ENCODE measurements at places on chromosomes 6 and 20.

DNA sequence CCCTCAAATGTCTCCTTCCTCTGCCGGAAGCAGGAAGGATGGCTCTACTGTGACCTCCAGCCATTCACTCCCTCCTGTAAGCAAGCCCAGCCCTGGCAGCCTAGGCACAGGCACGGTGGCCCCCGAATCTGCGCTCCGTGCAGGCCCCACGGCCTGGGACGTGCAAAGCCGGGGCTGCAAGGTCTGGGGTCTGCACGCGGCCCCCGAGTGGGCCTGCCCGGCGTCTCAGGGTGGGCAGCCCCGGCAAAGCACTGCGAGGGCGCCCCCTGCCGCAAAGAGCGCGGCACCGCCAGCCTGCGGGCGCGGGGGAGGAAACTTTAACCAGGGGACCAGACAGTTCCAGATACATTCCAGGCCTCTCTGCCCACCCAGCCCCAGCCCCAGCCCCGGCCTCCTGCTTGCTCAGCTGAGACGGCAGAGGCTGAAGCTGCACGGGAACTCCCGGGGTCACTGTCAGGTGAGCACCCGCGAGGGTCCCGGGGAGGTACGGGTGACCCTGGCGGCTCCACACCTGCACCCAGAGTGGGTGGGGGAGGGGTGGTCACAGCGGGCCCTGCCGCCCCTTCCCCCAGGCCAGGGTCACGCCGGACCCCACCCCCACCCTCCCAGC lies 98.8 kb downstream of the ASXL1 start:
- peak; percentile 59 for DNase-seq

GRCh38 chr20:37254114-37254878 lies 7.3 kb downstream of the GHRH start:
- no peak for DNase-seq

GRCh38 chr6:42781796-42782688 lies at the start of gene BICRAL:
BICRAL (plus strand) TSS chr6:42782052; CDS start chr6:42822023, 39,971 bp downstream.
- peak; percentile 67 for DNase-seq

DNA sequence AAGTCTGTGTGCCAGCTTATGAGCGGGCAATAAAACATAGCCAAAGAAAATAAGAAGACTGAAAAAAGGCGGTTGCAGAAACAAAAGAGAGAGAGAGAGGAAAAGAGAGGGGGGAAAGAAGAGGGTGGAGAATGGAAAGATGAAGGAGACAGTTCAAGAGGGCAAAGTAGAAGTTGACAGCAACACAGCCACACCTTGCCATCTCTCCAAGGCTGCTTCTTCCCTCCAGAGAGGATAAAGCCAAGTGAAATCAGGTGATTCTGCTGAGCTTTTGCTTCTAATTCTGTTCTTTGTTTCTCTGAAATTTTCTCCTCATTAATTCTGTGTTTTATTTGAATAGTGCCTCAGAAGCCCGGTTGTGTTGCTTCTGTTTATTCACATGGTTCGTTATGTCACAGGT lies 48.5 kb downstream of the PTPRK start:
- no peak for DNase-seq

DNA sequence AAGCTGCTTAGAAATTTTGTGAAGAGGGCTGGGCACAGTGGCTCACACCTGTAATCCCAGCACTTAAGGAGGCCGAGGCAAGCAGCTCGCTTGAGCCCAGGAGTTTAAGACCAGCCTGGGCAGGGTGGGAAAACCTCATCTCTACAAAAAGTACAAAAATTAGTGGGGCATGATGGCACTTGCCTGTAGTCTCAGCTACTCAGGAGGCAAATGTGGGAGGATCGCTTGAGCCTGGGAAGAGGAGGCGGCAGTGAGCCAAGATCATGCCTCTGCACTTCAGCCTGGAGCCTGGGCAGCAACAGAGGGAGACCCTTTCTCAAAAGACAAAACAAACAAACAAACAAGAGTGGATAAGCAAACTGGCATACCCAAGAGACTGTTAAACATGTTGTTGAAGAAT lies 308.3 kb upstream of the ADGRB3 start:
- DNase-seq, result peak; percentile 7

GRCh38 chr6:142013287-142013686 lies 119.4 kb upstream of the GJE1 start:
- no peak for DNase-seq

- no peak for DNase-seq
Observed at GRCh38 chr6:130355572-130355971, 10.2 kb upstream of the TMEM200A start.

GRCh38 chr6:1524040-1524480 lies 85.7 kb upstream of the FOXC1 start:
- peak; percentile 84 for DNase-seq

GRCh38 chr6:46453741-46454316 lies 37.4 kb downstream of the RCAN2 start:
- DNase-seq, result no peak

GRCh38 chr6:128097009-128097408 lies 196.2 kb upstream of the THEMIS start:
- DNase-seq, result no peak

DNA sequence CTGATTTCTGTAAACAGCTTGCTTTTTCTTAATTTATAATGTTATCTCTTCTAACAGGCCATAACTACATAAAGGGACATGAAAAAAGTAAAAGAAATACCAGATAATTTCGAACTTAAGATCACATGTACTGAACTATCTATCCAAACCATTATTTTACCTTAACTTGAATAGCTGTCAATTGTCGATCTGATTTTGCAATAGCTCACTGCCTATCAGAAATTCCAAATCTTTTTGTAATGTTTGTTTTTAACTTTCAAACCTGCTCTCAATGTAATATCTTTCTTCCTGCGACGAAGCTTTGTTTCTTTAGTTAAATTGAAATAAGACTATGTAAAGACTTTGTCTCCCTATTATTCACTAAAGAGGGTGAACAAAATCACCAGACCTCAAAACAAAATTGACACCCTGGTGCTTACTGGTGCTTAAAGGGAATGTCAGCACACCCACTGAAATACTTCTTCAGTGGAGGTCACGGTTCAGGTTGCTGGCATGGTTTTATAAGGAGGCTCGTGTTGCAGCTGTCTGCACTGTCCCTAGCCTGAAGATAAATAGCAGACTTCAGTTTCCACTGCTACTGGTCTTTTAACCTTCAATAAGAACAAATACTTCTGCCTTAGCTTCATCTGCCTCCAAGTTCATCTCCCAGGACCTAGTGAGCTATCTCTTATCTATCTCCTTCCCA lies 117.5 kb upstream of the QKI start:
- no peak for DNase-seq

DNA sequence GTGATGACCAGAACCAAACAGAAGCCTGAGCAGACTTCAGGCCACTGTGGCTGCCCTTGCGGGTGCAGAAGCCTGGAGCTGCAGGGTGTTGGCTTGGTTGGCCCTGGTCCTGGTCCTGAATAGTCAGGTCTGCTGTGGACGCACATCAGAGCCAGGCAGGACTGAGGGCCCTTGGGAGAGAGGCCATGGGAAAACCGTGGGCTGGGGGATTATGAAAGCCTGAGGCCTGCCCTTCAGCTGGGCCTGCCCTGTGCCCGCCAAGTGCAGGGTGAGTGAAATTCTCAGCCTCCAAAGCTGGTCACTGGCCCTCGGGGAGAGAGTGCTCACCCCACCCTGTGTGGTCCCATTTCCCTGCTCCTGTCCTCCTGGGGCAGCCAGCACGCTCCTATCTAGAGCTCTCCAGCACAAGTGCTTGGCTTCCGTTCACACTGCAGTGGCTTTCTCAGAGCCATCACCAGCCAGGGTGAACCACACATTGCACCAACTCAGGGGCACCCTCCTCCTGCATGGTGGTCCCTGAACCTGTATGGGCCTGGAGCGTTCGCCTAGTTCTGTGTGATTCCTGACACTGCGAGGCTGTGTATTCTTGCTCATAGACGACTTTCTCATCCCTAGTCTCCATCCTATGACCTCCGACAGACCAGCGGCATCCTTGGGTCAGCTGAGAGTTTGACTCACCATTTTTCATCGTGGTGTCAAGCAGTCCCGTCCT lies 146.1 kb downstream of the TTLL2 start:
- DNase-seq, result no peak

DNA sequence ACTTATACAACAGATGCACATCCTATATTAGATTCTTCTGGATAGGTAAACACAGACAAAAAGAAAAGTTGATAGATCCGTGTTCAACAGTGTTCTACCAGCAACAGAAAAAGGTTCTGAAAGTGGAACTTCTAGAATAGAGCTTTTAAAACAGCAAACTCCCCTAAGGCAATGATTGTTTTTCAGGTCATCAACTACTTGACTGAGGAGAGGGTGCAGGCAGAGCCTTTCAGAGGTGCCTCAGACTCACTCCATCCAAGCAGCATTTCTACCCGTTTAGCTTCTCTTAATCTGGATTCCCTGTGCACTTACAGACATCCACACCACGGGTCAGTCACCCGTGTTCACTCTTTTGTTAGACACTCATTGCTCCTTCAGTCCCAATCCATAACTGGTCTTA lies 28.9 kb downstream of the FYN start:
- DNase-seq, result no peak

GRCh38 chr6:100379386-100379785 lies 85.3 kb downstream of the SIM1 start:
- DNase-seq, result no peak

- no peak for DNase-seq
Observed at GRCh38 chr6:25112322-25112773, 166.8 kb upstream of the CARMIL1 start.

- no peak for DNase-seq
Observed at GRCh38 chr20:49810491-49811190, 2.0 kb upstream of the SLC9A8 start.

DNA sequence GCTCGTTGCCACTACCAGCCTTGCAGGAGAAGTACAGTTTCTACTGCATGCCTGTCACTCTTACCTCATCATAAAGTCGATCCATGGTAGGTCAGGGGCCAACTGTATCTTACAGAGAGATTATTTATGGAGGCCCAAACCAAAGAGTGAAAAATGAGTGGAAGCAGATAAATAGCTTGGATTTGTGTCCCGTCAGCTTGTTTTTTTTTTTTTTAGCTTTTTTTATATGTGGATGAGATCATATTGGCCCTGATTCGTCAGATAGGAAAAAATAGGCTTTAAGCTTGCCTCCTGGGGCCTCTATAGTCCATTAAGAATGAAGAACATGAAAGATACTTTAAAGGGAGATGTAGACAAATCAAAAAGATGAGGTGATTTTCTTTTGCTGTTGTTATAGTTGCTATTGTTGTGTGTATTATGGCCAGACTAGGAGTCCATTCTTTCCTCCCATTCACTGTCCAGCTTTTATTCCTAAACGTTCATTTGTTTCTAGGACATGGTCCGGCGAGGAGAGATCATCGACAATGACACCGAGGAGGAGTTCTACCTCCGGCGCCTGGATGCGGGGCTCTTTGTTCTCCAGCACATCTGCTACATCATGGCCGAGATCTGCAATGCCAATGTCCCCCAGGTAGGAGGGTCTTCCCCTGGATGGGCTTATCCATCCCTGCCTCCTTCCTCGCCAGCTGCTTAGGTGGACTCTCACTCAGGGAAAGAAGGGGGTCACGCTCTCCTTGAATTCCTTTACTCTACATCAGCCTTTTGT lies 43.3 kb upstream of the VSTM2L start:
- no peak for DNase-seq

- DNase-seq, result no peak
Observed at GRCh38 chr6:30970946-30971345, 12.6 kb upstream of the MUC21 start.

GRCh38 chr20:58519940-58520712 lies 4.9 kb upstream of the APCDD1L start:
- DNase-seq, result no peak

GRCh38 chr6:53032849-53033248 lies 32.4 kb upstream of the FBXO9 start:
- no peak for DNase-seq

- DNase-seq, result no peak
Observed at GRCh38 chr20:40326784-40327183, 362.3 kb downstream of the MAFB start.

DNA sequence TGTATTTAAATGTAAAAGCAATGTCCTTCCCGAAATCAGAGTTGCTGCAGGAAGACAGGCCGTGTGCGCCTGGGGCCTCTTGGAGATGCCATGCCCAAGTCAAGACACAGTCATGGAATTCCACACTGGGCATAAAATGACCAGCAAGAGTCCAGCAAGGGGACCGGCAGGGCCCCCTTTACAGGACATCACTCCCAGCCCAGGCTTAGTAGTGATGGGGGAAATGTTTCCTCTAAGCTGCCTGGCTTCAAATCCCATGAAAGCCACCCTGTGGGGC lies 1.9 kb upstream of the PPP1R3G start:
- no peak for DNase-seq

DNA sequence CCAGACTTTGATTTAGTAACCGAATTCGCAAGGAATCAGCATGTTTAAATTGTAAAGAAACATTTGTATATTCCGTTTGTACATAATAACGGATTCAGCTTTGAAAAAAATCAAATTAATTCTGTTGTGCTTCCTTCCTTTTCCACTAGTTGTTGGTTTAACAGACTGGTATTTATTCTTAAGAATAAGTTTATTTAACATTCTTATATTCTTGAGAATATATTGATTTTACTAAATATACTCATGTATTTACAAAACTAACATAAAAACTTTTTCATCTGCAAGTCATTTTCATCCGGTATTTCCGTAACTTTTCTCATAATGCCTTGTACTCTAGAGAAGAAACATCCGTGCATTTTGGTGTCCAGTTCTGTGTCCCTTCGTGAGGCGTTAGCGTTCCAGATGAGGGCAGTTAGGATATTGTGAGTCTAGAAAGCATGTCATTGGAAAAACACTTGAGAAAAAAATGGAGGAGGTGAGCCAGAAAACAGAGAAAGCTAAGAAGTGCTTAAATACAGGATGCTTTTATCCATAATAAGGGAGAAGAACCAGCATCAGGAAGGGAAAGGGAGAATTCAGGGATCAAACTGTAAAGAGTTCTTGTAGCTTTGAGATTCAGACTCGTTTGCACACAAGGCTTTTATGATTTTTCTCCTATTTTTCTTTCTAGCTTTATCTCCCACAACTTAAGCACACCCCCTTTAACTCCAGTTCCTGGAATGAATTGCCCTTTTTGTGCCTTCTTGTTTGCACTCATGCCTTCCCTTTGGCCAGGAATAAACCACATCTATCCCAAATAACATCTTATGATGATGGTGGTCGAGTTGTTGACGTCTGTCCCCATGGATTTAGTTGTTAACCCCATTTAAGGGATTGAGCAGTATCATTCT lies 1.8 kb downstream of the WRNIP1 start:
- DNase-seq, result no peak

DNA sequence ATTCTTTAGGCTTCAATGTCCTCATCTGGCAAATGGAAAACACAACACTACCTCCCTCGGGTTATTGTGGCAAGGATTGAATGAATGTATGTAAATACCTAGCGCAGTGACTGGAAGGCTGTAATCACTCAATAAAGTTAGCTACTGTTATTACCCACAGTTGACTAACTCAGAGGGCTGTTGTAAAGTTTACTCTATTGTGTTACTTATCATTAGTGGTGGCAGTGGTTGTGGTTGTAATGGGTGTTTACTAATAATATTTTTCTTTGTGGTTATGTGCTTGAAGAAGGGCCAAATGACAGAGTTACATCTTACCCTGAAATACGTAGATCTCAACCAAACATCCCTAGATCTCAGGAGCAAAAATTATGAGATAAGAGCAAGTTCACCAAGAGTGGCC lies 42.0 kb upstream of the PXDC1 start:
- no peak for DNase-seq

All from Right ventricle myocardium superior (tissue), 1 donor.